Muscle of arm (tissue), 14 donors: ENCODE measurements at places on chromosomes 16 and 17. TPM values are rescaled to one million over a fixed set of nuclear protein-coding genes. Genes with fewer than 3 reads are reported as not detected.

Gene CSH1
- polyA plus RNA-seq = 12.8 TPM

Gene MAPK8IP3
- 40.0 TPM for polyA plus RNA-seq

DNA sequence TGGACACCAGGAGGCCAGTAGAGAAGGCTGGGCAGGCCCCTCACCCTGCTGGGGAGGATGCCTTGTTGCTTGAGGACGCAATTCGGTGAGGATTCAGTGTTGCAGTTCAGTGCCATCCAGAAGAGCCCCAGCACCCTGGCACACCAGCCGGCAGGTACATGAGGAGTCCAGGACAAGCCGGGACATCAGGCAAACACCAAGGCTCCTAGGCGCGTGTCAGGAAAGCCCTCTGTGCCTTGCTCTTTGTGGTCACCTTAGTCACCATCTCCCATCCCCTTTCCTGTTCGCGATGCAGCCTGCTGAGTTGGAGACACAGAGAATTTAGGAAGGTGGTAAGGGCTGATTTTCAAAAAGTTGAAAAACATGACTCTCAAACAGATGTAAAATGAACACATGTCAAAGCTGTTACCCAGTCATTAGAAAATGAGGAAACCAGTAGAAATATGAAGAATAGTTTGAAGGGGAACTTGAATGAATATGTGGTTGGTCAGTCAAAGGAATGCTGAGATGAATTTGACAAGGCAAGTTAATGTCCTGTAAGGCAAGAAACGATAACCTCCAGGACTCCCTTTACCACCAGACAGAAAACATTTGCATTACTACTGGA lies 2.3 kb upstream of the NCBP3 start:
- no peak for DNase-seq

DNA sequence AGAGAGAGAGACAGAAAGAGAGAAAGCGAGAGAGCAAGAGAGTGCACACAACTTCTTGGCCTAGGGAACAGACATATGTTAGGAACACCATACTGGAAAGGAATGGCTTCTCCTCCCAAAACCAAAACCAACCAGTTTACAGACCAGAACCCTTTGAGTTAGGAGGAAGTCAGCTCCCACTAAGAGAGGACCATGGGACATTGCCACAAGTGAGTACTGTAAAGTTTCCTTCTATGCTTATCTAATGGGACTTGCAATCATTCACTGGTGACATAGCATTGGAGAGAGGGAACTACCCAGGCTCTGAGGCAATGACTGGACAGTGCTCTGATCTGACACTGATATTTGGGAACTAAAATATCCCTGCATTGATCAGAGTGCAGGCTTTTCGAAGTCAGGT lies 32.4 kb downstream of the TBC1D3B start:
- no peak for DNase-seq

DNA sequence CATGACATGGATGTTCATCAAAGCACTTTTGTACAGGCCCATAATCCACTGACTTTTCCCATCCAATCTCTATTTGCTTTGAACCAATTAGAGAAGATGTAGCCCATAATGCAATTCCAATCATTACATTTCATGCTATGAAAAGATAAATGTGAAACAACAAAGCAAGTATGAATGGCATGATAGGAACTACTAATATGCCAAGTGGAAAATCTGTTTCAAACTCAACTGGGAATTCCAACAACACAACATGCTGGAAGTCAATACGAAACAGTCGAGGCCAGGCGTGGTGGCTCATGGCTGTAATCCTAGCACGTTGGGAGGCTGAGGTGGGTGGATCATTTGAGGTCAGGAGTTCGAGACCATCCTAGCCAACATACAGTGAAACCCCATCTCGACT lies 39.6 kb upstream of the TMEM97 start:
- no peak for DNase-seq

- no peak for DNase-seq
These were observed 11.6 kb upstream of the CSNK1D start for GRCh38 chr17:82285141-82285540.
